EH (cell line): ENCODE measurements at places on chromosomes 2 and 18.
A peak's percentile ranks its signal among the peaks of the same experiment; 100 is the strongest.

GRCh38 chr2:11602563-11603204 is 67.3 kb downstream of the NTSR2 start:
- DNase-seq, result no peak

DNA sequence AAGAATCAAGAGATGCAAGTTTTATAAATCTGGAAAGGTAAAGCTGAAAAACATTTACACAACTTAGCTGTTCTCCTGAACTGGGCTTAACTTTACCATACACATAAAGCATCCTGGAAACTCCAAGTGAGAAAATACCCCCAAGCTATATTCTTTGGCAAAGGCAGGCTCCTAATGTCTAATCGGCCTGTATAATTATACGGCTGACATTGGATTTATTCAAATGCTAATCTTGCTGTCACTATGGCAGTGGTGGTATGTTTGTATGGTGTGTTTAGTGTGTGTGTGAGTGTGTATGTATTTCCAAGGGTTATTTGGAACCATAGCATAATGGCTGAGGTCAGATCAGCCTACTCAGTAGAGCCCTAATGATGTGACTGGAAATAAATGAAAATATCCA is 1031.8 kb upstream of the ZEB2 start:
- DNase-seq, result no peak

GRCh38 chr2:3042601-3043585 is 334.7 kb downstream of the EIPR1 start:
- DNase-seq, result no peak

GRCh38 chr2:66696886-66697285 is 262.0 kb downstream of the MEIS1 start:
- no peak for DNase-seq

GRCh38 chr18:62937065-62937464 is 221.7 kb downstream of the PHLPP1 start:
- DNase-seq, result peak; percentile 55
